Calu3 (cell line): ENCODE measurements at places on chromosomes 7 and 10.

DNA sequence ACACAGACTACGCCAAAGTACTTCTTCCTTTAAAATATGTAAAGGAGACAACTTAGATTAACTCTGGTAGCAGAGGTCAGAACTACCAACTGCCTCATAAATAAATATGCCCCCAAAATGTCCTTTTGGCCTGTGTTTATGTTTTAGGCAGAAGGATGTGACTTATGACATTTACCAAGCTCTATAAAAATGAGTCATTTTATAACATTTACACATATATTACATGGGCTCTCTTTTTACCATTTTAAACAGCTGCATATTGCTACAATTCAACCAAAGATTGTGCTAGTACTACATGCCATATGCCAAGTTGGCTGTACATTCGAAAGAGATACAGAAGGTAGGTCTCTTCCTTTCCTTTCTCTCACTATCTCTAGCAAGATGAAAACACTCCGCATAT, 12.4 kb downstream of the ABLIM1 start:
- DNase-seq = no peak

- no peak for DNase-seq
Measured at GRCh38 chr7:38825721-38826440, 83.1 kb downstream of the VPS41 start.

- DNase-seq = no peak
Measured at GRCh38 chr7:32660936-32661335, 165.6 kb downstream of the AVL9 start.

GRCh38 chr10:63164166-63164623, 31.1 kb downstream of the NRBF2 start:
- DNase-seq = no peak

DNA sequence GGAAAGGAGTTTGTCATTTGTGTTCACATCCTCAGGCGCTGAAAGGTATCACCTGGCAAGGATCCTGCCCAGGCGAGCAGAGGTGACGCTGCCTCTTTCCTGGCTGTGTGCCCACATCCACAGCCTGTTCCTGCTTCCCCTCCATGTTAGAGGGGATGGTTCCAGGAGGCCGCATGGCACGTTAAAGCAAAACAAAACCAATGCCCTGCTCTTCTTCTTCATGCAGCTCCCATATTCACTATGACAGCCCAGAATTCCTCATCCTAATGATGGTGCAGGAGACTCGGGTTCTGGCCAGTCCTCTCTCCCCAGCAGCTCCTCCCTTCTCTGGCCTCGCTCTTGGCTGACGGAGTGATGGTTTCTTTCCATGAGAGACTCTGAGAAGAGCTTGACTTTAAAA, 678.5 kb upstream of the ANKRD30A start:
- no peak for DNase-seq

GRCh38 chr10:100637785-100638184, 102.0 kb downstream of the HIF1AN start:
- DNase-seq = peak; percentile 30

DNA sequence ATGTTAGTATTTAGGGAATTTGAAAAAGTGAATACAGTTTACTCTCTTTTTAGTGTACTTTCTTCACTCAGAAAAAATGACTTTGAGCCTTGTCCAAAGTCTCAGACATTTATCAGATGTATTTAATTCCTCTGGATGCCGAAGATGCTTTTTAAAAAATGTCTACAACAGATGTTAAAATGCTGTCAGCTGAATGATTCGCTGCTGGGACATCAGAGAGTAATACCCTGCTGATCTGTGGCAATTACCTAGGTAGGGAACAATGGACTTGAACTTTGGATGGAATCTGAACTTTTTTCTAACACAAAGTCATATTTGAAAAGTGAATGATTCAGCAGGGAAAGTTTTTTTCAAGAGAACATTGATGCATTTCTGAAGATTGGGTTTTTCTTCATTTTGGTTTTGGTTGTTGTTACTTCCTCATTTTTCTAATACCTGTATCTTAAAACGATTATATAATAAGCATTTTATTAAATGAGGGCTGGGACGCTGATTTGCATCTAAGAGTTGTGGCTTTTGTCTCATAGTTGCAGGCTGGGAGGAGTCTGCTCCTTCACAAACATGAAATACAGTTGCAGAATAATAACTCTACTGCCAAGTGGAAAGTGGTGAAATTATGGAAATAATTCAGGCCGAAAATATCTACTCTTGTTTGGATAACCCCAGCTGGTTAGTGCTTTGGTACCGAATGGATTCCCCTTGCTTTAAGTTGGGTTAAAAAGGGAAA, 98.0 kb downstream of the SPAG6 start:
- no peak for DNase-seq

GRCh38 chr10:58064714-58065528, 202.8 kb downstream of the IPMK start:
- peak; percentile 61 for DNase-seq

GRCh38 chr7:2861509-2861908, 17.4 kb upstream of the GNA12 start:
- DNase-seq = no peak
